ENCODE measurements at places on chromosomes 11 and 22.

DNA sequence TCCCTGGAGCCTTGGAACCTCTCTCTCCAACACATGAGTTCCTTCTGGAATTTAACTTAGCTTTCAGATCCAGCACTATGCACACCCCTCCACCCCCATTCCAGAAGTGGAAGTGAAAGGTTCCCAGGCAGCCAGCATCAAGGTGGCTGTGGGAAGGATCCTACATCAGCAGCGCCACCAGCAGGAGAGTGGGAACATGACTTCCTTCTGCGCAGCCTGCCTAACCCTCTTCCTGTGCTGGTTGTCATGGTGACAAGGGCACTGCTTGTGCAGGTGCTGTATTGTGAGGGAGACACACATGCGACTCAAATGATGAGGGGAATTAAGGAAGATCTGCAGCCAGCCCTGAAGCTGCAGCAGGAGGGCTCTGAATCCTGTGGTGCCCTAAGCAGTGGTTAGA is 904.5 kb upstream of the API5 start:
- no peak for DNase-seq

DNA sequence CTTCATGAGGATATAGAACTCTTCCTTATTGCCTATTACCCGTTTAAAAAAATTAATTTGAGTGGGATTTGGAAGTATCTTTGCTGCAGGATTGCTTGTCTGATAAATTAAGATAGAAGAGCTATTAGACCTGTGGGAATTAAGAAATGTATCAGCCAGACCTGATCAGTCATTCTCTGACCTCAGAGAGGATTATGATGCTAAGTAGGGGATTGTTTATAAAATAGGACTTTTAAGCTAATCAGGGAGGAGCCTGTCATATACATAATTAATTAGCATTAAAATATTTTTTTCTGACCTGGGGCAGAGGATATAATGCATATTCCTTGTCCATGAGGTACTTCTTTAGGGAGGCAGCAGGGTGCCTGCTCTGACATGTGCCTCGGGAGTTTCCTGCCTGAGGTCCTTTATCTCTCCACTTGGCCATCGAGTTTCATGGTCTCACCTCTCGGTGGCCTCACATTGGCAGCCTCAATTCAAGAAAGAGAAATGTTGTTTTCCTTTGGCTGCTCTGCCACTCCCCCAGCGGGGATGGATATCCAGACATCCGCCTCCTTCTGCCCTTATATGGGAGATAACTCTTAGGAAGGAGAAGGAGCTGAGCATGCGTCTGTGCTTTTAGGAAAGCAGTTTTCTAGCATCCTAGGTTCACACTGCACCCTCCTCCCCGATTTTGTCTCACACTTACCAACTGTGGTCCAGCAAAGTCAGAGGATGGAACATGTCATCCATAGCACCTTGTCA is 41.1 kb downstream of the DIXDC1 start:
- DNase-seq, result peak; percentile 73

- DNase-seq, result no peak
Measured at GRCh38 chr11:118157186-118157895, 4.7 kb upstream of the SCN4B start.

GRCh38 chr22:40310081-40310767 is 36.1 kb upstream of the ADSL start:
- no peak for DNase-seq
